ENCODE measurements at places on chromosomes 12 and 14.

DNA sequence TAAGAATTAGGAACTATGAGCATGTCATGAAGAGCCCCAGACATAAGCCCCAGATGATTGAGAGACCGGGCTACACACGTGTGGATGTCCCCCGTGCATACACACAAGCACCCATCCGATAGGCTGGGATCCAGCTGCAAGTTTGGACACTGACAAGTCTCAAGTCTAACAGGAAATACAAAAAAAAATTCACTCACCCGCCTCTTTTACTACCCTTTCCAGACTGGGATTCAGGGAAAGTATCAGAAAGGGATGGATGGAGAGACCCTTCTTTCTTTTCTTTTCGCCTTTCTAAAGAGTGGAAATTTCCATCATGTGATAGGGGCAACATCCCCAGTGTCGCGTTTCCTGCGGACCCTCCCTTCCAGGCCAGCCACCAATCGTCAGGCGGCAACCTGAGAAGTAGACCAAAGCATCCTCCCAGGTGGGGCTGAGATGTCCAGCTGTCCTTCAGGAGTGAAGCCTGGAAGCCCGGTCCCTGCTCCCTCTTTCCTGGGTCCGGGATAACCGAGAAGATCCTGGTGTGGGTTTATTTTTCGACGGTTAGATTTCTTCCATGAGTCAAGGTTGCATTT is 6.4 kb upstream of the SLC38A4 start:
- no peak for DNase-seq

GRCh38 chr14:58584383-58584782 is 53.4 kb upstream of the DACT1 start:
- DNase-seq, result no peak

- DNase-seq, result peak; percentile 45
Observed at GRCh38 chr12:91988086-91988923, 157.3 kb downstream of the BTG1 start.

DNA sequence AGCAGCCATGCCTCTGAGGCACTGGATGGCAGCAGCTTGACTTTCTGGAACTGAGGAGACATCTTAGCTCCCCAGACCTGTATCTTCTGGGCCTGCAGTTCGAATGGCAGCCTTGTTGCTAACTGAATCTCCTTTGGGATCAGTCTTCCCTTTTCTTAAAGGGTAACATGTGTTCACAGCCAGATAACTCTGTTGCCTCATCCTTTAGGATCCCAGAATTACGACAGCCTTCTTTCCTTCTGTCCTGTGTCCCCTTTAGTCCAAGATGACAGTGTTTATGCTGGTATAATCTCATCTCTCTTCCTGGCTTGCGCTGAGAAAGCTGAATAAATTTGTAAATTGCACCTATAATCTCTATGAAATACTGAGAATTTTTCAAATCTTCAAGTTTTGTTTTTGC is 9.1 kb upstream of the ERC1 start:
- DNase-seq, result peak; percentile 57

DNA sequence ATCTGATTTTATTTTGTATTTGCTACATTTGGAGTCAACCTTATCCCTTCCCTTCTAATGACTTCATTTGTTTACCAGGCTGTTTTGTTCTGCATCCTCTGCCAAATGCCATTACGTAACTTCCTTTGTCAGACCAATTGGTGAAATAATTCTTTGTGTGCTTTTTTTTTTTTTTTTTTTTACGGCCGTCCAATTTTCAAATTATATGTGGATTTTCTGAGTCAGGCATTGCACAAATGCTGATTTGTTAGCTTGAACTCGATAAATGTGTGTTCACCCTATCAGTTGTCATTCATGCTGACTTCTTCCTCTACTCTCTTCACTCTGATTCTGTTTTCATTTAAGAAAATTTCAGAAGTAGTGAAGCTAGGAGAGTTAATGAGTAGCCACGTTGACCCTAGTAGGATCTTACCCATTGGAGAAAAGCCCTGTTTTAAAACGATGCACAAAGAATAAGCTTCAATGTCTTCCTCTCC is 386.2 kb downstream of the DIO2 start:
- DNase-seq, result no peak

GRCh38 chr12:538731-539539 is 79.2 kb downstream of the B4GALNT3 start:
- peak; percentile 76 for DNase-seq

DNA sequence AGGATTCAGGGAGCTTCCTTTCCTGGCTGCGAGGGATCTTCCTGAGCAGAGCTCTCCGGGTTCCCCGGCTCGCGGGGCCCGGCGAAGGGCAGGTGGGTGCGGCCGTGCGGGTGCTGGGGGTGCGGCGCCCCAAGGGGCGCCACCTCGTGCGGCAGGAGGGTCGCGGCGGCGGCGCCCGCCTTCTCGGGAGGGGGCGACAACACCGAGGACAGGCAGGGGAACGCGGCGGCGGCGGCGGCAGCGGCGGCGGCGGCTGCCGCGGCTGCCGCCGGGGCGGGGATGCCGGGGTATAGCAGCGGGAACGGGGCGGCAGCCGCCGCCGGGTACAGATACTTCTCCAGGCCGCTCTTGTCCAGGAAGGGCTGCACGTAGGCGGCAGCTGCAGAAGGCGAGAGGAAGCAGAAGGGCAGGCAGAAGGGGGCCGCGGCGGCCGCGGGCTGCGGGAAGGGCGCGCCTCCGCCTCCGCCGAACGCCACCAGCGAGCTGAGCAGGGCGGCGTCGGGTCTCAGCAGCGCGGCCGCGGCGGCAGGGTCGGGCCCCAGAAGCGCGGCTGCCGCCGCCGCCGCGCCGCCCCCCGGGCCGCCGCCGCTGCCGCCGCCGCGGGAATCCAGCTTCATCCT is 2.7 kb downstream of the BHLHE41 start:
- peak; percentile 84 for DNase-seq

GRCh38 chr12:99153293-99153692 is 494.3 kb upstream of the GARIN6 start:
- DNase-seq, result no peak

DNA sequence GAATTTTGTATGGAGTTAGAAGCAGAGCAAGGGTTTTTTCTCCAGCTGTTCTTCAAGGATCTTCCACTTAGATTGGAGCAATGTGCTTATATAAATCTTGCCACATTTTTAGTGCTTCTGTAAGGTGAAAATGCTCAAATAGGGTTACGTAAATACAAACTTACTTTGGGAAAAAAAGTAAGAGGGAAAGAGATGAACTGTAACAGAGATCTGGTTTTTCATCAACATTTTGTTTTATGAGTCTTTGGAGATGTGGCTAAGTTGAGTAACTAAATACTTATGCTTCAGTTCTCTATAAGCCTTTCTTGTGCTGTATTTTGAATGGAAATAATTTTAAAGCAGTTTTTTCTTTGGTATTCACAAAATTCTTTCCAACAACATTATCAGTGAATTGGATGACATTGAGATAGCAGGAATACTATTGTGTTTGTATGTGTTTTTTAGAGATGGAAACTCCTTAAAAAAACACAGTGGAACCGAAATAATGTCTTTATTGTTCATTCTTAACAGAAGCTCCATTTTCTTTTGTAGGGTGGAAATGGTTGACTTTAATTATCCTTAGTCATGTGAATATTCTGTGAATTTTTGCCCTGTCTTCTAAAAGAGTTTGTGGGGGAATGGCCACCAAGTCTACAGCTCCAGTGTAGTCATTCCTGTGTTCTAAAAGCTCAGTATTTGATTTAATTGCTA is 45.7 kb downstream of the NPAS3 start:
- no peak for DNase-seq

DNA sequence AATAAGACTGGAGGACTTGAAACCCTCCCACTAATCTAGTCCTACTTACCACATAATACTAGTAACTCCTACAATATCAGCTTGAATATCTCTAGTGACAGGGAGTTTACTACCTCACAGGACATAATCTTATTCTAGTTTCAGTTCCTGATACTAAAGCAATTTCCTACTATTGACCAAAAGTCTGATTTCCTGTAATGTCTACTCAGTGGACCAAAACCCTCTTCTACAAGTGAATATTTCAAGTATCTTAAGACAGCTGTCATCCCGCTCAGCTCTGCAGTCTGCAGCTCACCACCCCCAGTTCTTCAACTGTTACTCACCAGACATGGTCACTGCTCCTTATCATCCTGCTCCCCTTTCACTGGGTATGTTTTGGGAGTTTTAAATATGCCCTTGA is 70.8 kb upstream of the TMCC3 start:
- no peak for DNase-seq

DNA sequence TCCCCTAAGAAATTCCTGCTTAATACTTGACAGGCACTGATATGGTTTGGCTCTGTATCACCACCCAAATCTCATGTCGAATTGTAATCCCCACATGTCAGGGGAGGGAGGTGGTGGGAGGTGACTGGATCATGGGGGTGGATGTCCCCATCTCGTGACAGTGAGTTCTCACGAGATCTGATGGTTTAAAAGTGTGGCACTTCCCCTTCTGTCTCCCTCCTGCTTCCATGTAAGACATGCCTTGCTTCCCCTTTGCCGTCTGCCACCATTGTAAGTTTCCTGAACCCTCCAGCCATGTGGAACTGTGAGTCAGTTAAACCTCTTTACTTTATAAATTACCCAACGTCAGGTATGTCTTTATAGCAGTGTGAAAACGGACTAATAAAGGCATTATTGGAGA is 198.0 kb downstream of the FOXN3 start:
- peak; percentile 52 for DNase-seq

DNA sequence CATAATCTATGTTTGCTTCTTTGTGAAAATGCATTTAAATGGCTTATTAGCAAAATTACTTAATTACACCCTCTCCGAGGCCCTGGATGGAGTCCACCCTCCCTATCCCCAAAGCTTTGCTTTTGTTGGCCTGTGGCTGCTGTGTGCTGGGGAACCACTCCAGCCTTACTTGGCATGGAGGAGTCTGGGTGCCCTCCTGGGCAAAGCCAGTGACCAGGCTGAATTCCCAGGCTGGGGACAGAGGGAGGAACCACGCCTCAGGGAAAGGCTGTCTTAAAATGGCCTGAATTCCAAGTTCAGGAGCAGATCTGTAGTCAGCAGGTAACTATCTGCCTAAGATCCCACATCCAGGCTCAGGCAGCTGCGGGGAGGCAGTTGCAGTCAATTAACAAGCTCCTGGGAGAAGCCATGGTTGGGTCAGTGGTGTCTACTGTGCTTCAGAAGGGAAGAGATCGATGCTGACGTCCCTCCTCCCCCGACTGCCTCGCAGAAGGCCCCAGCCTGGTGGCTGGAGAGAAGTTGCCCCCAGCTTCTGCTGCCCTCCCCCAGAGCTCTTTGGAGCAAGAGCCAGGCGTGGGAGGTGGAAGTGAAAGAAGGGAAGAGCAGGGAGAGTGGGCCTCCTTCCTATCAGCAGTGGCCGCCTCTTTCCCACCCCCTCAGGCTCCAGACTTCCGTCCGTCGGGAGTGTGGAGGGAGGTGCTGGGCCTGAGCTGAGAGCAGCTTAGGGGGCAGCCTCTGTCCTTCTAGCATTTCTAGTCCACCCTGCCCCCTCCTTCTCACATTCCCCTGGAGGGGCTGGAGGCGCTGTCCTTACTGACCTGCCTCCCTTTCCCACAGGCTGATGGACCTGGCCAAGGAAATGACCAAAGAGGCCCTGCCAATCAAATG is 11.3 kb downstream of the VASH1 start:
- DNase-seq, result peak; percentile 88

GRCh38 chr12:128790653-128791373 is 32.9 kb downstream of the SLC15A4 start:
- DNase-seq, result no peak

GRCh38 chr12:117803001-117803400 is 165.8 kb downstream of the KSR2 start:
- DNase-seq, result no peak

DNA sequence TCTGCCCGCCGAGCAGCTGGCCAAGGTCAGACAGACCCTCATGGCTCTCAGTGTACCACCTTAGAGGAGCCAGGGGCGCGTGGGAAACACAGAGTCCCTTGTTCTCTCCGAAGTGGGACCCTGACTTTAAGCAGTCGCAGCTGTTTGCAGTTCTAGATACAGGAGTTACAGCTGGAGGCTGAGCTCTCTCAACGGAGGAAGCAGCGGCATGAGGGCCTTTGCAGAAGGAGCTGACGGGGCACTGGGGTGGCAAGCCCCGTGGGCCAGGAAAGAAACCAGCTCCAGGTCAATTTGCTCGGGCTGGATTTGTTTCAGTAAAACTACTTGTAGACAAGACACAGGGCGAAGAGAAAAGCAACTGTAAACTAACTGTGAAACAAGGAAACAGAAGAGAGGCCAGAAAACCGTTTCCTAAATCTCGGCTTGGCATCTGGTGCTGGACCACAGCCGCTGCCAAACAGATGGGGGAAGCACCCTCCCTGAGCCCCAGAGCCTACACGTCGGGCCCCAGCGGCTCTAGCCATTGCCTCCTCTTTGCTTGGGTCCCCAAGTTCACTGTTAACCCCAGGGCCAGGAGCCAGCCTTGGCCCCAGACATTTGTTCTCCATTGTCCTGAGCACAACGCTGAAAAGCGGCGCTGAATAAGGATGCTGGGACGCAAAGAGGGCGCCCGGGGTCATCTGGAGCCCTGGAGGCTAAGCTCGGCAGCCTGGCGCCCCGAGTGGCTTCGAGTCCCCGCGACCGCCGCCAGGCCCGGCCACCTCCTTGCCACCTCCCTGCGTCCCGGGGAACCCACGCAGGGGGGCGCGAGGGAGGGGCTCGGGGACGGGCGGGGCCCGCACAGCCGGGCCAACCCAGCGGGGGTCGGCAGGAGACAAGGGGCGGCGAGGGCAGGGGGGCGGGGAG is 914 bp upstream of the PACS2 start:
- DNase-seq, result peak; percentile 35

DNA sequence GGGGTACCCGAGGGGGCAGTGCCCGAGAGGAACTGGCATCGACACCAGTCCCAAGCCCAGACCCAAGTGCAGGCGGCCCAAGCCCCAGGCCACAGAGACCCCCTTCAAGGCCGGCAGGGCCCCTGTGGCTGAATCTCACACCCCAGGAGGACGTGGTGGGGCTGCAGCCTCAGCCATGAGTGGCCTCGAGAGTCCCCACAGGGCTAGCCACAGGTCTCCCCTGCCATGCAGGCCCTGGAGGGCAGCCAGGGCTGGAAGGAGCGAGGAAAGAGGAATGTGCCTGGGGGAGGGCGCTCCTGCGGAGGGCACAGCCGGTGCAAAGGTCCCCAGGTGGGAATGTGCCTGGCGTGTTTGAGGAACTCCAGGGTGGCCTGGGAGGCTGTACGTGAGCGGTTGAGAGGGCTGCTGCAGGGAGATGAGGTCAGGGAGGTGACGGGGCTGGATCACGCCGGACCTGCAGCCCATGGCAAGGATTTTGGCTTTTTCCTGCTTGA is 86.1 kb downstream of the NCOR2 start:
- DNase-seq, result no peak

- DNase-seq, result no peak
Observed at GRCh38 chr12:66131067-66131688, 628 bp upstream of the LLPH start.

GRCh38 chr12:52672321-52672933 is 7.8 kb downstream of the KRT1 start:
- DNase-seq, result no peak
